ENCODE measurements at places on chromosomes 1 and 21.
A peak's percentile ranks its signal among the peaks of the same experiment; 100 is the strongest.

DNA sequence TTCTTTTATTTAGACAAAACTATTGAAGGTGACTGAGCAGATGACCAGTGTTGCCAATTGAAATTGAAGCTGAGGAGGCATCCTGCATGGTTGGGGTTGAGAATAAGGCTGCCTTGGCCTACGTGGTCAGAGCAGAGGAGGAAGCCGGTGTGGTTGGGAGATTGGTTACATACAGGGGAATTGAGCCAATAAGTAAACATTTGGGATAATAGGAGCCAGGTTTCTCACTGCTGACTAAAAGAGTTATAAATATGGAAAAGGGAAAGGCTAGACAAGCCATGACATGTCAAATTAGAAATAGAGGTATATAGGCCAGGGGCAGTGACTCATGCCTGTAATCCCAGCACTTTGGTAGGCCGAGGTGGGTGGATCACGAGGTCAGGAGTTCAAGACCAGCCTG, 15.8 kb downstream of the SNX7 start:
- peak; percentile 74 for DNase-seq

DNA sequence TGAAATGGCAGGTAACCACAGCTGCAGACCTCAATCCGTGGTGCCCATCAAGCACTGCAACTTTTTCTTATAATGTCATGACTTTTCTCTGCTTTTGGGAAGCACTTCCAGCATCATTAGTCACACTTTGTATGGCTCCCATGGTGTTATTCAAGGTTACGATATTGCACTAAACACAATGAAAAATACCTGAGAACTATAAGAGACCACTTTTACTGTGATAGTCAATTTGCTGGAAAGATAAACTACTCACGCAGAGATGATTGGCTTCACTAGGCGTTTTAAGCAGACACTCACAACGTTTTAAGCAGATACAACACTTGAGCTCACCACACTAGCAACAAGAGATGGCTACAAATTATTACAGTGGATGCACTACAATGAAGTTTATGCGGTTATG, 103.2 kb upstream of the CHRM3 start:
- no peak for DNase-seq

DNA sequence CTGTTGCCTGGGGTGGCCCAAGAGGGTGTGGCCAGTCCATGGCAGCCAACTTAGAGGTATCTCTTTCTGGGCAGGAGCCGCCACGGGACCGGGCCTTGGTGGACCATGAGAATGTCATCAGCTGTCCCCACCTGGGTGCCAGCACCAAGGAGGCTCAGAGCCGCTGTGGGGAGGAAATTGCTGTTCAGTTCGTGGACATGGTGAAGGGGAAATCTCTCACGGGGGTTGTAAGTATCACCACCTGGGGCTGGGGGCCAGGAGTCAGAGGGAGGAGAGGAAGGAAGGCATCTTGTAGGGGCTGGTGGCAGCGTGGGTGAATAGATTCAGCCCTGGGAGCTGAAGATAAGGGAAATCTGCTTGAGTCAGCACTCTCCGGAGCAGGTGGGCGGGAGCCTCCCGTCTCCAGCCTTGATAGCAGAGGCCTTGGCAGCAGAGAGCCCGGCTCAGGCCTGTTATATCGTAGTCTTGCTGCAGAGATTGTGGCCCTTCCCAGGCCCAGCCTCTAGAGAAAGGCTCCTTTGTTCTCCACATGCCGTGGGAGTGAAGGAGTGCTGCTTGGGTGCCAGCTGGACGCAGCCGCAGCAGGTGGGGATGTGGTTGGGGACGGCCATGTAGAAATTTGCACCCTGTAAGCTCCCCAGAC, 25.4 kb downstream of the PHGDH start:
- DNase-seq = no peak

DNA sequence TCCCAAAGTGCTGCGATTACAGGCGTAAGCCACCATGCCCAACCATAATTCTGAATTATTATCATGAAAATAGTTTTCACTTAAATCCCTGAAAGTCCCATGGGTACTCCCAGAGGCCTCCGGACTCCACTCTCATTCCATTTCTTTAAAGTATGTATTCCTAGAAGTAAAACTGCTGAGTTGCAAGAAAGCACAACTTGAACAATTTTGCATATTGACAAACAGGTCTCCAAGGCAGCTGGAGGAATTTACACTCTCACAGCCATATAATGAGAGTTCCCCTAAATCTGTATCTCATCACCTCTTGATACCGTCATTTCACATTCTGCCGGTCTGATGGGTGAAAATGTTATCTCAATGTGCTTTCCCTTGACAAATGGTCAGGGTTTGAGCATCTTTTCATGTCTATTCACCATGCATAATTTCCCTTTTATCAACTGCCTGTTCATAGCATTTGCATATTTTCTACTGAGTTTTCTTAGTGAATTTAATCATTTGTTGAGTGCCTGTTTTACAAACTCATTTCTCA, 129.4 kb downstream of the SMYD3 start:
- no peak for DNase-seq

DNA sequence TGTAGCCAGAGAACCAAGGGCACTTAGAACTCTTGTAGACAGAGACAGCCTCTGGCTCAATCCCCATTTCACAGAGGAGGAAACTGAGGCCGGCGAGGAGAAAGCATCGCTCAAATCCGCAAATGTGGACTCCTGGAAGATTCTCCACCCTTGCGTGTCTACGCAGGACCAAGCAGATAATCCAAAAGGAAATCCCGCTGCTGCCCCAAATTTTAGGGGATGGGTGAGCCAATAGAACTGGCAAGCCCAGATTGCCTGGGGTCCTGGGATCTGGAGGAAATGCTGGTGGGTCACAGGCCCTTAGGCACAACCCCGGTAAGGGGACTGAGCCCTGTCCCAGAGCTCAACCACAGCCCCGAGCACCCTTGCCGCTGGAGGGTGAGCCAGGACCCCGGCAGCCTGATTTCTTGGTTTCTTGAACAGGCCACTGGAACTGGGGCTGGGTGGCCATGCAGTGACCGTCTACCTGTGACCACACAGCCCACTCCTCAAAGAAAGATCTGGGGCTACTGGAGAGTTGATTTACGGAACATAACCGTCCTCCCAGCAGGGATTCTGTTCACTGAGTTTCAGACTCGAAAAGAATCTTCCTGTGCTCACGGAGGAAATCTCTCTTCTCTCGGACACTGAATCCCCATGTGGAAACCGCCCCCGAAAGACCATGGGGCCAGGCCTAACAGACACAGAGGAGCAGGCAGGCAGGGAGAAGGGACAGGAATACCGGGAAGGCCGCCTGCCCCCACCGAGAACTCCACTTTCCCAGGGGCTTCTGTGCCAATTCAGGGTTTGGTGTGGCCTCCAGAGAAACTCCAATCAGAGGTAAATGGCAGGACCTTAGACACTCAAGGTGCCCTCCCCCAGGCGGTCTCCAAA, 238.4 kb downstream of the NPHP4 start:
- DNase-seq = no peak

DNA sequence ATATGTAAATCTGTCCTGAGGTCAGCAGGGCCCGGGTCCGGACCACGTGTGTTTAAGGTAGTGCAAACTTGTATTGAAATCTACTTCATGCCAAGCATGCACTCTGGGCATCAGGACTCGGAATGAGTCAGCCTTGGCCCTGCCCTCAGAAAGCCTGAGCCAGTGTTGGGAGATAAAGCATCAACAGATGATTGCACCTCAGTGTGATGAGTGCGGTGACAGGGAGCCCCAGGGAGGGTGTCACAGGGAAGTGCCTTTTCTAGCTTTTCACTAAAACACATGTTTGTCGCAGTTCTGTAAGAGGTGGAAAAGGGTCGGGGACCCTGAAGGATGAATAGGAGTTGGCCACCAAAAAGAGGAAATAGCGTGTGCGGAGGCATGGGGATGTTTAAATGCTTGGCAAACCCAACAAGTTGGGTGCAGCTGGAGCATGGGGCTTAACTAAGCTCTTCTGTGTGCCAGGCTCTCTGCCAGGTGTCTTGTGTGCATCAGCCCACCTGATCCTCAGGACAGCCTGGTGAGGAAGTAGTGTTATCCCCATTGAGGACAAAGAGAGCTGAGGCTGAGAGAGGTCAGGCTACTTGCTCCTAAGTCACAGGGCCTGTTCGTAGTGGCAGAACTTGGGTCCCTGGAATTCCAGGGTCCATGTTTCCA, 48.2 kb upstream of the EPB41 start:
- DNase-seq = no peak

DNA sequence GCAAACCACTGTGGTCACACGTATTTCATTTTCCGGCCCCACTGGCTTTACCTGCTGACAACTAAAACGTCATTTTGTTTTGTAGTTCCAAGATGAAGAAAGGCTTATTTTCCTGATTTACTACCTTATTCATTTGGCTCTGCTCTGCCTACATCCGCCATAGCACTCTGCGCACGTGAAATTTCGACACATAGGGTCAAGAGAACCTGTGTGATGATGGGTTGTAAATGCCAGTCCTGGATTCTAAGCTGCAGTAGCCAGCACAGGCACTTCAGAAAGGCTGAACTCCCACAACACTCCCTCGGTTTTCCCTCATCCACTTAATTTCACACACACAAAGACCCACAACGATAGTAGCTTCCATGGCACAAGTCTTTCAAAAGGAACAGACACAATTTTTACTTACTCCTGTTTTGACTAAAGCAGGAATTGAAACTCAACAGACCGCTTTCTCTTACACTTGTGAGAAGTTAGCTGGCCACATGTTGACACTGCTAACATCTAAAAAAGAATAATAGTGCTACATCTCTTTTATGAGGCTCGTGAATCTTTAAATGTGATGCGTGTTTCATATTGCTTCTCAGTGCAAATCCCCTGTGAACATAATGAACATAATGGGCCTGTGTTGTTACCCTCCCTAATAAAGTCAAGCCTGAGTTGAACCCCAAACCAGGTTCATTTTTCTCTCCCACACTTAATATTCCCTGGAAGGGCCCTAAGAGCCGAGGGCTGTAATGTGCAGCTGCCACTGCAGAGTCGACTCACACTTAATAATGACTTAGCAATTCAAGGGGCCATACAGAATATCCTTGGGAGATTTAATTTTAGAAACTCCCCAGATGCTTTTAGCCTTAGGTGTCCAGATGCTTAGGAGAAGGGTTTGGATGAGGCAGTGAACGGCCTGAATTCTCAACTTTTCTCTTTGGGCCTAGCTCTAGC, 1.5 kb upstream of the RUNX1 start:
- DNase-seq = peak; percentile 67

- no peak for DNase-seq
These were observed 1093.5 kb downstream of the PLA2G4A start for GRCh38 chr1:187922255-187922654.

GRCh38 chr1:160049101-160049500, 17.3 kb upstream of the PIGM start:
- no peak for DNase-seq

- DNase-seq = no peak
These were observed 102.4 kb upstream of the BACE2 start for GRCh38 chr21:41065539-41065938.

GRCh38 chr1:238475712-238476111, 585.0 kb upstream of the ZP4 start:
- no peak for DNase-seq

- DNase-seq = no peak
These were observed 462.8 kb upstream of the NFIA start for GRCh38 chr1:60619581-60619980.

- DNase-seq = no peak
These were observed at the start of gene TP73 for GRCh38 chr1:3651930-3652547. Gene TP73, plus strand, starts transcription at chr1:3652516. Its CDS starts 29,850 bp downstream, at chr1:3682366.

- no peak for DNase-seq
These were observed 17.3 kb upstream of the TTLL10 start for GRCh38 chr1:1156140-1157032.

- DNase-seq = no peak
These were observed 73.6 kb upstream of the LYST start for GRCh38 chr1:235940285-235940684.

DNA sequence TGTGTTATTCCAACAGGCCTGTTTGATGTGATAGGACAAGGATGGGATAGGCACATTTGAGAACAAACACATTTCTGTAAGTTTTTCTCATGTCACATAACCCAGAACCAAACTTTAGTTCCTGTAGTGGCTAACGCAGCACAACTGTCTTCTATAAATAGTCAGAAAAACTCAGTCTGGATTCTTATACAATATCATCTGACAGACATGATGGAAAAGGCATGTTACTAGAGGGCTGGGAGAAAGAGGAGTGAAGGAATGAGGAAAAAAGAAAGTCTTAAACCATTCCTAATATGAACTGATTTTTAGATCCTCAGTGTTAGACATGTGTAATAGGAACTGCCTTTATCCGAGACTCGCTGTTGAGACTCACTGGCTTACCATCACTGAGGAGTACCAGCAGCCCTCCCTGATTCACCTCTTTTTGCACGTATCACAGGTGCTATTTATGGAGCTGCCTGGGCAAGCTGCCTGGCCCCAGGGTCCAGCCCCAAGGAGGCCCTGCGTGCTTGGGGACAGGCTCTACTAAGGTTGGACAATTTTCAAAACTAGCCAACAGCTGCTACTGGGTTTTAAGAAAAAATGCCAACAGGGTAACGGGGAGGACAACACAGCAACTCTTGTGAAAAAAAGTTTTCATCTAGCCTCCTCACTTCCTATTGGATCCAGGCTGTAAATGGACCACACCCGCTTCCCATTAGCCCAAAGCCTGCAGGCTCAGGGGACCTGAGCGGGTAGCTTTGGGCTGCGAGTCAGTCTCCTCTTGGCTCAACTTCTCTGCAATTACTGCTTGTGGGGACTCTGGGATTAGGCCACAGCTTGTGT, 30.7 kb upstream of the SERBP1 start:
- DNase-seq = no peak

DNA sequence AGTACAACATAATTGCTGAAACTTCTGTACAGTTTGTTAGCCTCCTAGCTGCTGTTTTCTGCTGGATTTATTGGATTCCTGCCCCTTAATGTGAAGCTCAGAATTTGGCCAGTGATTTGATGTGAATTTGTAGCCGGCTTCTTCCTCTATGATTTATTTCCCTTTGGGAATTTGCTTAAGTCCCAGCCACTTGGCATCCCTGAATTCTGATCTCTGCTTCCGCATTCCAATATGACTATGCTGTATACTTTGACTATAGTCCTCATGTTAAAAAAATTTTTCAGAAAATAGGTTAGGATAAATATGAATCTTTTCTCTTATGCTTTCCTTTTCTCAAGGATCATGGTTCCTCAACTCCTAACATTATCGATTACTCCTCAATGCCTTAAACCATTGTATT, 12.4 kb upstream of the LRIF1 start:
- no peak for DNase-seq

DNA sequence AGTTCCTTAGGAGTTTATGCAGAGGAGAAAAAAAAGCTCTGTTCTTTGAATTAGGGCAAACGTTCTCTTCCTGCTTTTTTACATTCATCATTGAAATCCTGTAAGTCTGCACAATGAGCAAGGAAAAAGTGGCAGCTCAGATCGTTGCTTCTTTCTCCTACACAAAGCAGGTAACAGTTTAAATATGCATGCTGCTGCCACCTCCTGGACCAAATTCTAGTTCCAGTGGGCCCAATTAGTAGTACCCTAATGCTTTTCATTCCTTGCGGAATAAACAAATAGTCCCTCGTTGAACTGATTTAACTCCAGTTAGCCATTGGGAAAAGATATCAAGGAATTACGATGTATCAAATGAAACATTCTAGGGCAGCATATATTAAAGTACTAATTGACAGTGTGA, 20.1 kb downstream of the YTHDF2 start:
- DNase-seq = no peak
